ENCODE measurements at places on chromosomes 11 and 22.

GRCh38 chr11:75270896-75271418 lies 30.4 kb downstream of the TPBGL start:
- DNase-seq = no peak

DNA sequence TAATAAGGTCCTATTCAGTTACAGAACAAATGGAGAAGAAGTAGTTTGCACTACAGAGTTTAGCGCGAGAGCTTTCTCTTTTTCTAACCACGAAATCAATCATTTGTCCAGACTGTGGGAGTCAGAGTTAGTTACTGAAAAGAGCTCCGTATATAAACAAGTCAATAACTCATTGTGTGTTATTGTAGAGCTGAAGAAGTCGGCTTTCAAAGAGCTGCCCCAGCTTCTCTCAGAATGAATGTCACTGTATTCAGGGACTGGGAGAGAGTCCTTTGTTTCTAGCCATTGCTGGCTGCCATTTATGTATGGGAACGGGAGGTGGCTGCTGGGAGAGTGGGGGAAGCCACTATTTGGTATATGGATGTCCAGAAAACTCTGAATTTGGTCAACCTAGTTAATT lies 227.8 kb downstream of the DCDC1 start:
- no peak for DNase-seq

DNA sequence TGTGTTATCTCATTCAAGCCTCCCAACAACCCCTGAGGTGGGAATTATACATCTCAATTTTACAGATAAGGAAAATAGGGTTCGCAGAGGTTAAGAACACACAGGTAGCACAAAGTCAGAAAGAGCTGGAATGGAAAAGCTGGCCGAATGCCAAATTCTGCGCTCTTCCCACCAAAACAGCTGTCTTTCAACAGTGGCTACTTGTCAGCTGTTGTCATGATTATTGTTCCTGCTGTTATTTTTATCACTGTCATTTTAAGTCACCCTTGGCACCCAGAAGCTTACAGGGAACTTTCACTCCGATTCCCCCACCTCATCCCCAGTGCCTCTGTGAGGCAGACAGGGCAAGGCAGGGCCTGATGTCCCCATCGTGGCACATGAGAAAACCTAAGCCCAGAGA lies 74.5 kb upstream of the CSNK2A3 start:
- DNase-seq = no peak

DNA sequence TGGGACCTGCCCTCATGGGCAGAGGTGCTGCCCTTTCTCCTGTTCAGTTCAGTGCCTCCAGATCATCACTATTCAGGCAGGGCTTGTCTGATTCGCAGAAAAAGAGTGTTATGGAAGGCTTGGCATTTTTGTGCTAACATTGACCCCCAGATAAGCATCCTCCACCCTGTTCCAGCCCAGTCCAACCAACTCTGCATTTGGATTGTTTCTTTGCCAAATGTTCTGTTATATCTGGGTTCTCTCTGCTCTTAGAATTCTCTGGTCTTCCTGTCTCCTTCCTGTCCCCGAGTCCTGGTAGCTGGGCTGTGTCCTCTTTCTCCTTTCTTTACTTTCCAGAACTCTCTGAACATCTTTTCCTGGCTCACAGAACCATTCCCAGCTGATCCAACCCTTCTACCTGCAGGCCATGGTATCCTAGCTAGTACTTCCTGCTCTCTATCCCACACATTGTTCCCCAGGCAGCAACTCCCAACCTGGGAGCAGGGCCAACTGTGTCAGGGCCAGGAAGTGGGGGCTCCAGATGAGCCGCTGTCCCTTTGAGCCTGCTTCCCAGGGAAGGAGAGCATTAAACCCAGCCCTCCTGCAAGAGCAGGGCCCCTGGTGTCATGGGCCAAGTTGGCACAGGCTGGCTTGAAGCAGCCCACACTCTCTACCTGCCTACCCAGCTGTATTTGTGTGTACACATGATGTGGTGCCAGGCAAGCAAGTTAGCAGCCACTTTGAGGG lies 280.7 kb upstream of the CADM1 start:
- DNase-seq = no peak

GRCh38 chr11:86524620-86525352 lies 147.6 kb downstream of the ME3 start:
- no peak for DNase-seq

GRCh38 chr22:42171946-42172719 lies 41.5 kb upstream of the CYP2D6 start:
- DNase-seq = no peak

DNA sequence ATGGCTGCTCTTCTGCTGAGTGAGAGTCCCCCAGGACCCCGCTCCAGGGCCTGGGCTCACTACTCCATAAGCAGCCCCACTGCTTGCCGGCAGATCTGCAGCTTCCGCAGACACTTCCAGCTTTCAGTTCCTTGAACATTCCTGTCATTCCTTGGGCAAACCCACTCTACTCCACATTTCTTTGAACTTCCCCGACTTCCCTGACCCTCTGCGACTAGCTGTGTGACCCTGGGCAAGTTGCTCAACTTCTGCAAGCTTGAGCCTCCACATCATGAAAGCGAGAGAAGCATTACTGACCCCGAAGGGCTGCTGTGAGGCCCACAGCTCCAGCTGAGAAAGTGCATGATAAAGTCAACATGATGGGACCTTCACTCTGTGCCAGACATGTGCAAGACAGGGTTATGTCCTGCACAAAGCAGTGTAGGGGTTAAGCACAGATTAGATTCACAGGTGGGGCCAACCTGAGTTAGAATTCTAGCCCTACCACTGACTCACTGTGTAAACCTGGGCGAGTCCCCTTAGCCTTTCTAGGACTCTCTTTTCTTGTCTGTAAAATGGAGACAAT lies 51.8 kb downstream of the THAP12 start:
- DNase-seq = no peak

DNA sequence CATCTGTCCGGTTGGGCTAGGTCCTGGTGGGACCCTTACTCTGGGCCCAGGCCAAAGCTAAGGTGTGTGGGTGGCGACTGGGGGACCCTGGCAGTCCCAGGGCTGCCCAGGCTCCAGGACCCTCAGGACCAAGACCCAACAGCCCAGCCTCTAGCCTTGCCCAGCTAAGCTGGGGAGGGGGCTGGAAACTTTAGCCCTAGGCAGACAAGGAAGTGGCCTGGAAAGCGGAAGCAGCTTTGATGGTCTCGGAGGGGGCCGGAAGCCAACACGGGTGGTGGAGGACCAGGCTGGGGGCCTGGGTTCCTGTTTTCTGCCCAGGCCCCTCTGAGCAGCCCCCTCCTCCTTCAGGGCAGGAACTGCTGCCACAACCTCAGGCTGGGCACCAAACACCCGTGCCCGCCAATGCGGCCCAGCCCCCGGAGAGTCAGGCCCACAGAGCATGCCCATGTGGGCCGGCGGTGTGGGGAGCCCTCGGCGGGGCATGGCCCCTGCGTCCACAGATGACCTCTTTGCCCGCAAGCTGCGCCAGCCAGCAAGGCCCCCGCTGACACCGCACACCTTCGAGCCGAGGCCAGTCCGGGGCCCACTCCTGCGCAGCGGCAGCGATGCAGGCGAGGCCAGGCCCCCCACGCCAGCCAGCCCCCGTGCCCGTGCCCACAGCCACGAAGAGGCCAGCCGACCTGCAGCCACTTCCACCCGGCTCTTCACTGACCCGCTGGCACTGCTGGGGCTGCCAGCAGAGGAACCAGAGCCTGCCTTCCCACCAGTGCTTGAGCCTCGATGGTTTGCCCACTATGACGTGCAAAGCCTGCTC lies 2.8 kb downstream of the SIPA1 start:
- DNase-seq = peak; percentile 77

- DNase-seq = no peak
Measured at GRCh38 chr22:37581504-37581903, 1.6 kb upstream of the LGALS2 start.

GRCh38 chr11:126311401-126312291 lies 7.8 kb downstream of the DCPS start:
- no peak for DNase-seq

GRCh38 chr11:100680070-100680469 lies 7.0 kb upstream of the ARHGAP42 start:
- no peak for DNase-seq

GRCh38 chr22:50256258-50256862 lies 5.1 kb downstream of the MAPK12 start:
- DNase-seq = no peak

- no peak for DNase-seq
Measured at GRCh38 chr22:19912271-19912999, 29.1 kb upstream of the COMT start.

- no peak for DNase-seq
Measured at GRCh38 chr22:50304528-50305392, 2.7 kb downstream of the PLXNB2 start.

DNA sequence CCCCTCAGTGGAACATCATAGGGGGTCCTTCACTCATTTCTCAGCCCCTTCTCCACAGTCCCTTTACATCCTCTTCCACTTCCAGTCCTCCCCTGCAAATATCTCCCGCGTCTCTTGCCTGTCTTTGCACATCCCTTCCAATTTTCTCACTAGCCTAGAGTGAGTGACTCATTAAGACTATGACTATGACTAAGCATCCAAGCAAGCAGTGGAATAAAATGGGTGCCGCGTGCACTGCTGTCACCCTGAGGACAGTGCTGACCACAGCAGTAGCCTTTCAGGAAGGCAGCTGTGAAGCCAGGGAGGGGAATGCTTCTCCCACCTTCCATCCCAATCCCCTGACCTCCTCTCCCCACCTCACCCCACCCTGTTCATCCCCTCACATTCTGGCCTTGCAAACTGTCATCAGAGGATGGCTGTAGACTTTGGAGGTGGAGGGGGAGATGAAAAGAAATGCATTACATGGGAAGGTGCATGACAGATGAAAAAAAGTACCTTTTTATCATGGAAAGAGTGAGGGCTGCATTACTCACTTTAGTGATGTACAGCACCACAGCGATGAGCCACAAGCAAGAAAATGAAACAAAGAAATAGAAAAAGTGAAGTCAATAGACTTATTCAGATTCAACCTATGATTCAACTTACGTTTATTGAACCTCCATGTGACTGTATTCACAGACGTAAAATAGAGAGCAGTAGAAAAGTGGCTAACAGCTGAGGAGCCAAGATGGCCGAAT lies 948.2 kb downstream of the NTM start:
- DNase-seq = no peak

DNA sequence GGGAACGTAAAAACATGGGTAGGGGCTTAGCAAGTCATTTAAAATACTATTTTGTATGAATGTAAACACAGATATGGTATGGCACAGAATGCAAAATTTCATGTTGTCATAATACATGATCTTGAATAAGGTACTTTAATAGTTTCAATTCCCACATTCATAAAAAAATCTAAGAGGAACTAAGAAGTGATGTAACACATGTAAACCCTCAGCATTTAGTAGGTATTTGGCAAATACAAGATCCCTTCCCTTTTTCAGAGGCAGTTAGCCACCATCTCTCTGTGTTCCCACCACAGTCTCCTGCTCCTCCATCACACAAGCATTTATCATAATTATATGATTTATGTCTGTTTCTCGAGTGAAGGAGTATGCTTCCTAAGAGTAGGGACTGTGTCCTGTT lies 251.8 kb downstream of the TENM4 start:
- DNase-seq = no peak

- DNase-seq = no peak
Measured at GRCh38 chr22:22995166-22995565, 75.2 kb upstream of the GNAZ start.

DNA sequence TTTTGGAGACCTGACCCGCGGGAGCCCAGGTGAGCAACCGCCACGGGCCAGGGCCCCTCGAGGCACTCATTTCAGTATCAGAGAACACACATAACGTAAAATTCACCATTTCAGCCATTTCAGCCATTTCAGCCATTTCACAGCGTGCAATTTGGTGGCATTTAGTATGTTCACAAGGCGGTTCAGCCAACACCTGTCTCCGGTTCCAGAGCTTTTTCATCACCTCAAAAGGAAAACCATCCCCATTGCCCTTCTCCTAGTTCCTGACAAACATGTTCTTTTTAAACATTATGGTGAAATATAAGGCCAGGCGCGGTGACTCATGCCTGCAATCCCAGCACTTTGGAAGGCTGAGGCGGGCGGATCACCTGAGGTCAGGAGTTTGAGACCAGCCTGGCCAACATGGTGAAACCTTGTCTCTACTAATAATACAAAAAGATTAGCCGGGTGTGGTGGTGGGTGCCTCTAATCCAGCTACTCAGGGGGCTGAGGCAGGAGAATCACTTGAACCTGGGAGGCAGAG lies 119.3 kb downstream of the KCNQ1 start:
- no peak for DNase-seq

- DNase-seq = no peak
Measured at GRCh38 chr11:83845797-83846196, 559.6 kb upstream of the CCDC90B start.

DNA sequence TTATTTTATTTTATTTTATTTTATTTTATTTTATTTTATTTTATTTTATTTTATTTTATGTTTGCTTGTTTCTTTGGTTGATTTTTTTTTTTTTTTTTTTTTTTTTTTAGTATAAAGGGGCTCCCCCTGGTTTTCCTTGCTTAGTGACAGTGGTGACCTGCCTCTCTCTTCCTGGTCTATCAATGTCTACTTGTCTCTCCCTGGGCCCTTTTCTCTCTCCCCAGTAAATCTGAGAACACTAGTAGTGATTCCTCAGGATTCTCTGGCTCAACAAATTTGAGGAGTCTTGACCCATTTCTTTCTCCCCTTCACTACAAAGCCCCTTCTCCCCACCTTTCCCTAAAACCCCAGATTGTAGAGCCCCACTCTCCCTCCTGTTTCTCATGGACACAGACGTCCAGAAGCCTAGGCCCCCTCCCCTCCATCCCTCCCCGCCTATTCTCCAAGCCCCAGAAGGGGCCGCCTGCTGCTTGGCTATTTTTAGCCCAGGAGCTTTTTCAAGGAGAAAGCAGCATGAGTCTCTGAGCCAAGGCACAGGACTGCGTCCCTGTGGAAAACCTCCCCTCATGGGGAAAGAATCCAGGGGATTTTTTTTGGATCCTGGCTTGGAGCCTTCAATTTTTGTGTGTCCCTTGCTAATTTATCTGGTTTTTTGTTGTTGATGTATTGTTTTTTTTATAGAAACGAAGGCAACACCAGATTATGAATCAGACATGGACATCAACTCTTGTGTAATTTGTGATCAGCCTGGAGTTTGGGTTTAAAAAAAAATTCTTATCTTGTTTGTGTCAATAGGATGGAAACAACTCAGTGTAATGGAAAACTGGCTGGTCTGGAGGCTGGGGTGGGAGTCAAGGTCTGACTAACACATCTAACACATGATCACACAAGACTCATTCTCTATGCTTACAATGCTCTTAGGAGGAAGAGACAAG lies 17.5 kb upstream of the ACCSL start:
- no peak for DNase-seq

DNA sequence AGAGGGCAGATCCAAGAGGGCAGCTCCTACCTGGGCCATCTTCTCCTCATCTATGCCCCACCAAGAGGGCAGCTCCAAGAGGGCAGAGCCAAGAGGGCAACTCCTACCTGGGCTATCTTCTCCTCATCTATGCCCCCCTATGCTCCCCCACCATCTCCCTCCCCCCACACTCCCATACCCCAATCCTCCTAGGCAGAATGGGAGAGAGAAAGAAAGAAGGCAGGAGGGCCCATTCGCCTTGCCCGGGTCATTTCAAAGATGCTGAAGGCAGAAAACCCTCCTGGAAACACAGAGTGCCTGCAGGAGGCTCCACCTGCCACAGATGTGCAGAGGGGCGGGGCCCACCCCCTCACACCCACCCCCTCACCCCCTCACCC lies 78.5 kb downstream of the BUD13 start:
- DNase-seq = peak; percentile 27

- no peak for DNase-seq
Measured at GRCh38 chr11:131880316-131880715, 509.9 kb downstream of the NTM start.
